ENCODE measurements at places on chromosomes 3 and 15.

- no peak for DNase-seq
These were observed 608.1 kb upstream of the UBE2E2 start for GRCh38 chr3:22594990-22595389.

GRCh38 chr3:65713016-65713415 lies 325.7 kb downstream of the MAGI1 start:
- no peak for DNase-seq

DNA sequence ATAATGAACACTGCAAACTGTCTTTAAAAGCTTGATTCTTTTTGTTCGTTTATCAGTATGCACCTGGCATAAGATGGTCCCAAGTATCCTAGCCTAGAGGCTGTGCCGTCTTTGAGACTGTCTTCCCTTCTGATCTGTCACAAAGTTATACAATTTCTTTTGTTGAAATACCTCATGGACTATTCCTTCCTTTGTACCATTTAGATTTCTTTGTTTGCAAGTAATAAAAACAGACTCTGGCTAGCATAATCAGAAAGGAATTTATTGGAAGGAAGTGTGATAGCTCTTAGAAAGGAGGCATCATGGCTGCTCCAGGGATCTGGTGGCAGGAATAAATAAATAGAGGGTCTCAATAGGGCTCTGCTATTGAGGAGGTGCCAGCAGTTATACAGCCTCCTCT lies 280.4 kb downstream of the SLC9A9 start:
- DNase-seq, result no peak

DNA sequence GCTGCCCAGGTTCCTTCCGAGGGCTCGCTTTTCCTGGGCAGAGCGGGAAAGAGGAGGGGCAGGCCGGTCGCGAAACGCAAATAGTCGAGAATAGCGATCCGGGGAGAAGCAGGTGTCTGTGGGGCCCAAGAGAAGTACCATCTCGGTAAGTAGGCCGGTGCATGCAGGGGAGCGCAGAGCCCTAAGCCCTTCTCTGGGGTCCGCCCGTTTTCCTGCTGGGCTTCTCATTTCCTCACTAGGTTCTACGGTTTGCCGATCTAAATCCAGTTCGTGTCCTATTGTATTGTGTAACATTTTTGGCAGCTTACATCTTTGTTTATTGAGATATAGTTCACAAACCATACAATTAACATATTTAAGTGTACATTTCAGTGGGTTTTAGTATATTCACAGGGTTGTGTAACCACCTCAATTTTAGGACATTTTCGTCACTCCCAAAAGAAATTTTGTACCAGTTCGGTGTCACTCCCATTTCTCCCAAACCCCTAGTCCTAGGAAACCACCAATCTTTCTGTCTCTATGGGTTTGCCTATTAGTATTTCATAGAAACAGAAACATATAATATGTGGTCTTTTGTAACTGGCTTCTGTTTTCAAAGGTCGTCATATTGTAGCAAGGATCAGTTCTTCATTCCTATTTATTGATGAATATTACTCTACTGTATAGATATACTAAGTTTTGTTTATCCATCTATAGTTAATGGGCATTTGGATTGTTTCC lies 6.8 kb upstream of the TRIM69 start:
- no peak for DNase-seq

GRCh38 chr3:72324253-72324811 lies 523.9 kb downstream of the SHQ1 start:
- DNase-seq, result no peak

DNA sequence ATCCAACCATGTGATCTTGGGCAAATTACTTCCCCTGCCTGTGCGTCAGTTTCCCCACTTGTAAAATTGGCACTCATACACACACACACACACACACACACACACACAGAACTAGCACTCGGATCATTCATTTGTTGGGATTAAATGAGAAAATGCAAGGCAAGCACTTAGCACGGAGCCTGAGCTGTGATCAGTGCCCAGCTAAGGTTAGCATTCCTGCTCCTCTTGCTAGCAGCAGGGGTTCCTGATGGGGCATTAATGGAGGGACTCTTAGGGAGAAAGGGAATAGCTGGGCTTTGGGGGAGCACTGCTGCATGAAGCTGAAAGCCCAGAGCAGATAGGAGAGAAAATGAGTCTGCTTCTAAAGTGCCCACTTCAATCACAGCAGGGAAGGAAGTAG lies 187.7 kb upstream of the C2CD4B start:
- DNase-seq, result no peak
